CD4-positive, alpha-beta T cell treated with Interleukin-15 for 4 hours (primary cell): ENCODE measurements at places on chromosomes 3 and 15.

- DNase-seq = no peak
Observed at GRCh38 chr3:172953571-172953970, 187.5 kb downstream of the SPATA16 start.

DNA sequence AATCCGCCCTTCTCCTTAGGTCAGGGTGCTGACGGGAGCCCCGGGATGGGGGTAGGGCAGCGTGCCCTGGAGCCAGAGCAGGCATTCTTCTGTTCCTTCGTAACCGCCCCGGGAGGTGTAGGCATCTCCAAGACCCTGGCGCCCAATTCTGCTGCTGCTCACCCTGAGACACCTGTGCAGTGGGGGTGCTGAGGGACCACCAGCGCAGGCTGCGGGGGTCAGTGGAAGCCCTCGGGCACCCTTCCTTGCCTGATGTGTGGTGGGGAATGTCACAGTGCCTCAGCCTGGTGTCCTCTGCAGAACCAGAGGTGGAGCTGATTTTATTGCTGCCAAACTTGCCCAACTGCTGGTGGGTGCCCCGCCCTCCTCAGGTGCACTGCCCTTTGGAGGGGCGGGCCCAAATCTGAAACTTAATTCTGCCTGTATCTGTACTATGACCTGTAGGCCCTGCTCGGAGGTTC lies 7.3 kb downstream of the CSK start:
- DNase-seq = no peak

DNA sequence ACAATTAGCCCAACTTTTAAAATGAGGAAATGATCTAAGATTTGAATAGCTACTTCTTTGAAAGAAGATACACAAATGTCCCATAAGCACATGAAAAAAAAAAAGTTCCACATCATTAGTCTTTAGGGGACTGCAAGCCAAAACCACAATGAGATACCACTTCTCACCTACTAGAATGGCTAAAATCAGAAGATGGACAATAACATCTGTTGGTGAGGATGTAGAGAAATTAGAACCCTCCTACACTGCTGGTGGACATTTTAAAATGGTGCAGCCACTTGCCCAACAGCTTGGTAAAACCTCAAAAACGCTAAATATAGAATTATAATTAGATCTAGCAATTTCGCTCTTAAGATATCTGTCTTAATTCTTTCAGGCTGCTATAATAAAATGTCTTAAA lies 77.1 kb downstream of the MEX3B start:
- no peak for DNase-seq

- DNase-seq = no peak
Observed at GRCh38 chr15:68228971-68229385, 550 bp downstream of the CLN6 start.

- no peak for DNase-seq
Observed at GRCh38 chr3:84904816-84905555, 53.8 kb upstream of the CADM2 start.

DNA sequence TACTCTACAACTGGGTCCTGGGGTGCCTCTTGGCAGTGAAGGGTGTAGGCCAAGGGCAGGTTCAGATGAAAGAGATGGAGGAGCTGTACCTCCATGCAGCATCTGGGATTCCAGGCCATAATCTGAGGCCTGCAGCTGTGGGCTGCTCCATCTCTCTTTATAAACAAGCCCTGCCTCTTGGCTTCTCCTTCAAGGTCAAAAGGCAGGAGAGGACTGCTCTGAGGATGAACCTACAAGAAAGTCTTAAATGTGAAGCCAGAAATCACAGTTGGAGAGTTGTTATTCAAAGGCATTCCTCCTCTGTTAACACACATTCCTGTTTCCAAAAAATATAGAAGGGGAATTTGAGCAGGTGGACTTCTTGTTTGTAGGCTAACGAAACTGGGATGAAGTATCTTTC lies 355.5 kb downstream of the NTRK3 start:
- DNase-seq = no peak

DNA sequence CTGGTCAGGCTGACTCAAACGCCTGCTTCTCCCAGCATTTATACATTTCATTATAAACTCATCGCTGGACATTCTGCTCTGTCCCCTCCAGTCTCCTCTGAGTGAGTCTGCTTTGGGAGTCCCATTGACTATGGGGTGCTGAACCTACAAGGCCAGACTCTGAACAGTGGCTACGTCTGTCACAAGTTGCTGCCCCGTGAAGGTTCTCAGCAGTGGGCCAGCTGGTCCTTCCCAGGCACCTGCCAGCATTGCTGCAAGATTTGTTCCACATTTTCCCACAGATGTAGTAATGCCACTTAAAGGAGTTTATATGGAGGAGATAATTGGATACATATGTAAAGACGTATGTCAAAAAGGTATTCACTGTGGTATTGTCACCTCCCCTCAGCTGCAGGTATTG lies 72.7 kb upstream of the ATP13A3 start:
- no peak for DNase-seq

- no peak for DNase-seq
Observed at GRCh38 chr3:120650311-120650710, 31.7 kb downstream of the HGD start.
